Naive B cell (primary cell): ENCODE measurements at places on chromosomes 13 and 19. TPM values are rescaled to one million over a fixed set of nuclear protein-coding genes. Genes with fewer than 3 reads are reported as not detected.

- no peak for DNase-seq
Measured at GRCh38 chr19:33498391-33499000, 23.1 kb downstream of the PEPD start.

DNA sequence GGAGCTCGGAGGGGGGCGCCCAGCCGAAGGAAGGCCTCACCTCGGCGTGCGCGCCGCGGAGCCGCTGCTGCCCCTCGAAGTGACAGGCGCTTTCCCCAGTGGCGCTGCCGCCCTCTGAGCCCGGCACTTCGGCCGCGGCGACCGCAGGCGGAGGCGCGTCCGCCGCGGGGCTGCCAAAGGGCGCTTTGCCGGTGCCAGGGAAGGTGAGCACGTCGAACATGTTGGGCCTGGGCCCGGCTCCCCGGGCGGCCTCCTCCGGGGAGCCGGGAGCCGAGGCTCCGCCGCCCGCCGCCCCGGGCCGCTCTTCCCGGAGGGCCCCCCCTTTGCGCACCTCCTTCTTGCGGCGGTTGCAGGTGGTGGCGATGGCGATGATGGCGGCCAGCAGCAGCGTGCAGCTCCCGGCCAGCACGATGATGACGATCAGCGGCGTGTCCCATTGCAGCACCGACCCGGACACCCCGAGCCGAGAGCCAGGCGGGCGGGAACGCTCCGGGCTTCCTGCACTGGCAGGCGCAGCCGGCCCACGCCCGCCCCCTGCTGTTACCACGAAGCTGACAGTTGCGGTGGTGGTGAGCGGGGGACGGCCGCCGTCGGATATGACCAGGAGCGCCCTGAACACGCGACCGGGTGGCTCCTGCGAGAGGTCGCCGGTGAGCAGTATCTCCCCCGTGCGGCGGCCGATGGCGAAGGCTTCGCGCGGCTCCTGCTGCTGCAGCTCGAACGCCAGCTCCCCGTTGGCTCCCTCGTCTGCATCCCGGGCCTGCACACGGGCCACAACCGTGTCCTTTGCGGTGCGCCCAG, 2.5 kb downstream of the PCDH8 start:
- no peak for DNase-seq

- DNase-seq = no peak
Measured at GRCh38 chr19:8144273-8144995, 5.0 kb downstream of the FBN3 start.

GRCh38 chr19:57559008-57559403, 657 bp downstream of the ZNF550 start:
- no peak for DNase-seq

GRCh38 chr13:101465877-101466276, 13.4 kb downstream of the ITGBL1 start:
- DNase-seq = no peak

- no peak for DNase-seq
Measured at GRCh38 chr13:48560657-48561337, 27.9 kb upstream of the RCBTB2 start.

DNA sequence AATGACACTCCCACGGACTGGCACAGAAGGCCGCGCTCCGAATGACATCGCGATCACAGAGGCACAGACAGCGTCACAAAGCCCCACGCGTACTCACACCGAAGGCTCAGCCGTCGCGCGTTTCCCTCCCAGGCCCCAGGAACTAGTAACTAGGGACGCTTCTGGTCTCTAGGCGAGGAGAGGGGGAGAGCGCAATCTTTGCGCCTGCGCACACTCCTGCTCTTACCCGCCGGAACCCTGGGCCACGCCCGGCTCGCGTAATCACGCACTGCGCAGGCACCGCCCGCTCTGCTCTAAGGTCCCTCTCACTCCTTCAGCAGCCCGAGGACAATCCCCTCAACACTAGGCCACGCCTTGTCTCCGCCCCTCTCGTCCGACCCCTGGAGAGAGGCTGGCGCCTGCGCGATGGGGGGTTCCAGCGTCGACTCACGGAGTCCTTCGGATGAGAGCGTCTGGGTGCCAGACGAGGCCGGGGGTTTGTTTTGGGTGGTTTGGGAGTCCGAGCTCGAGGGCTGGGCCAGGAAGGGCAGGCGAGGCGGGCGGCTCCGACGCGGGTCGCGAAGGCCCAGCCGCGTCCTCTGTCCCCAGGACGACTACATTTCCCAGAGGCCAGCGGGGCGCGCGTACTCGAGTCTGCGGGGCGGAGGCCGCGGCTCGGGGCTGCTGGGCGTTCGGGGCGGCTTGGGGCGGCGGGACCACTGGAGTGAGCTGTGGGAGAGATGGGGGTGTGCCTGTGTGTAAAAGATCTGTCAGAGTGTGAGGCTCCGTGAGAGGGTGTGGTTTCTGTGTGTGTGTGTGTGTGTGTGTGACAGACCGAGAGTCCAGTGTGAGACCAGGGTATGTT, at the start of gene ZNF471:
Gene ZNF471 (plus strand): TSS at position 410 of the 844 bp plus-strand sequence. CDS start 3,717 bp downstream, outside the sequence.
- peak; percentile 96 for DNase-seq

GRCh38 chr13:91740756-91741155, 342.3 kb downstream of the GPC5 start:
- DNase-seq = no peak

The HAUS8 gene
- polyA plus RNA-seq = 7.3 TPM

GRCh38 chr13:32453981-32454380, 26.1 kb upstream of the N4BP2L1 start:
- DNase-seq = no peak
